ENCODE measurements at places on chromosomes 12 and 14. TPM values are rescaled to one million over a fixed set of nuclear protein-coding genes. Genes with fewer than 3 reads are reported as not detected.

DNA sequence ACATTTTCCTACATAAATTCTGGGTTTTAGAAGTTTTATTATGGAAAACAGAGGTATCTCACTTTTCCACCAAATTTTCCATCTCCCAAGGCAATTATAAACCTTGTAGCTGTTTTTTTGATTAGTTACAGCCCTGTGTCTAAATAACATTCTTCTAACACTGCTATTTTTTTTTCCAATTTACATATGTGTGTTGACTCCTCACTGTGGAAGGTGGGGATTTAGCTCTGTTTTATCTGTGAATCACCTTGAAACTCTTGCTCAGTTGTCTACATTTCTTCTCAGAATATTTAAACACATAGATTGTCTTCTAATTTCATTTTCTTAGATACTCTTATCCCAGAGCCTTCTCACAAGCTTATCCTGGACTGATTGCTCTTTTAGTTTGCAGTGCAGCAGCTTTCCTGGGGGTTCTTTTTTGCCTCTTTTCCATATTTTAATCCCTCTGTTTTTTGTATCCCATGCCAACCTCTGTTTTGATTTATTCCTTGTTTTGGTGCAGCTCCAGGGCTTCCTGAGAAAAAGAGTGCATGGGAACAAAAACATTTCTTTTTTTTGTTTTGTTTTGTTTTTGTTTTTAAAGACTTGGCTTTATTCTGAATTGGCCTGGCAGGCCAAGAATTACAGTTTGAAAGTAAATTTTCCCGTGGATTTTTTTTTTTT, 36.7 kb downstream of the TBC1D15 start:
- H3K36me3 ChIP-seq, result peaks cover 16% of the 10 kb centered on the region
- no peaks in the 10 kb centered on the region for H3K27me3 ChIP-seq
- no peak overlapping the region for H3K4me3 ChIP-seq
- DNase-seq, result no peak

DNA sequence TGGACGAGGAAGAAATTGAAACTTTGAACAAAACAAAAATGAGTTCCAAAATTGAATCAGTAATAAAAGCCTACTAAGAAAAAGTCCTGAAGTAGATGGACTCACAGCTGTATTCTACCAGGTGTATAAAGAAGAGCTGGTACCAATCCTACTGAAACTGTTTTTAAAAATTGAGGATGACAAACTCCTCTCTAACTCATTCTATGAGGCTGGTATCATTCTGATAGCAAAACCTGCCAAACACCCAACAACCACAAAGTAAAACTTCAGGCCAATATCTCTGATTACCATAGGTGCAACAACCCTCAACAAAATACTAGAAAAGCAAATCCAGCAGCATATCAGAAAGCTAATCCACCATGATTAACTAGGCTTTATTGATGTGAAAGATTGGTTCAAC, 33.9 kb upstream of the LDHB start:
- no peaks in the 10 kb centered on the region for H3K4me1 ChIP-seq
- H3K27ac ChIP-seq, result no peak overlapping the region
- peaks cover 5% of the 10 kb centered on the region for H3K27me3 ChIP-seq
- peaks cover 5% of the 10 kb centered on the region for H3K36me3 ChIP-seq
- H3K4me3 ChIP-seq, result no peak overlapping the region

UNC79 gene
- total RNA-seq, result 0.06 TPM

DNA sequence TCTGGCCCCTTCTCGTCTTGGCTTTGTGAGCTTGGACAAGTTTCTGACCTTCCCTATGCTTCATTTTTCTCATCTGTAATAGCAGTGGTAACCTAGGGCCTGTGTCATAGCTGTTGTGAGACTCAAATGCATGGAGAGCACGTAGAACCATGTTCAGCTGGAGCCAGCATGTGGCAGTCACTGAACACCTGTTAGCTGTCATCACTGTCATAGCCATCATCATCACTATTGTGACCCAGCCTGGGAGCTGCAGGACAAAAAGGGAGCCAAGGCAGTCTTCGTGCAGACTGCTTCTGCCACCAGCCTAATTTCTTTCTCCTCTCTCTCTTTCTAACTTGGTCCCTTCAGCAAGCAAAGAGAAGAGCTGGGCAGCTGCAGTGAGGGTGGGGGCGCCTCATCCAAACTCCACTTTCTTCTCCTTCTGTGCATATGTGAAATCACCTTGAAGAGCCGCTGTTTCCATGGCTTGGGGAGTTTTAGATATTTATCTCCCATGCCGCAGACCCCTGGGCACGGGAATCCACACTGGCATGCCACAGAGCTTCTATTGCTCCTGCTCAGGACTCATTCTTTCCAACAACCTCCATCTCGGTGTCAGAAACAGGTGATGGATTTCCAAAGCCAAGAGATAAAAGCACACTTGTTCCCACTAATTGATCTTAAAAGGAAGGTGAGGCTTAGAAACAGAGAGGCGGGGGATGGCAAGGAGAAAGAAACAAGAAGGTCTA, 87.0 kb downstream of the SRRM4 start:
- DNase-seq, result no peak

DNA sequence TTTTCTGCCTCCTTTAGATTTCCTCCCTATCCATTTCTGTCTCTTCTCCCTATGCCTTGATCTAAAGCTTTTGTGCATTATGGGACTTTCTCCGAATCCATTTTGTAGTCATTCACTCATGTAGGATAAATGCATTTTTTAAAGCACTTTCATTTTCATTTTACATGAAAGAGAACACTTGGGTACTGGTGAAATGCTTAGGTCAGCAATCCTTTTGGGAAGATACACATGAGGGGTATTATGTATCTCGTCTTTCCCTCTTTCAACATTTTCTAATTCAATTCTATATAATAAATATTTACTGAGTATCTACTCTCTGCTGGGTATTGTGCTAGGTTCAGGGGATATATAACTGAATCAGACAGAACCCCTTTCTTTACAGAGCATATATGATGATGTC, 577.6 kb downstream of the NRXN3 start:
- no peaks in the 10 kb centered on the region for H3K36me3 ChIP-seq
- no peak overlapping the region for H3K4me3 ChIP-seq
- H3K4me1 ChIP-seq, result no peaks in the 10 kb centered on the region
- H3K27me3 ChIP-seq, result no peaks in the 10 kb centered on the region
- H3K27ac ChIP-seq, result no peak overlapping the region

- no peak overlapping the region for H3K27ac ChIP-seq
- H3K27me3 ChIP-seq, result no peaks in the 10 kb centered on the region
- DNase-seq, result no peak
- peaks cover 2% of the 10 kb centered on the region for H3K4me1 ChIP-seq
Measured at GRCh38 chr14:30710876-30711275, 88.8 kb downstream of the SCFD1 start.

GRCh38 chr12:18145924-18146323, 55.9 kb upstream of the RERGL start:
- no peaks in the 10 kb centered on the region for H3K27me3 ChIP-seq
- no peak overlapping the region for H3K27ac ChIP-seq
- no peak for DNase-seq
- no peaks in the 10 kb centered on the region for H3K4me1 ChIP-seq
- no peak overlapping the region for H3K4me3 ChIP-seq
- no peaks in the 10 kb centered on the region for H3K36me3 ChIP-seq

- peaks cover 40% of the 10 kb centered on the region for H3K4me1 ChIP-seq
- H3K36me3 ChIP-seq, result no peaks in the 10 kb centered on the region
- H3K27me3 ChIP-seq, result no peaks in the 10 kb centered on the region
- peak within 1 kb of the TSS; percentile 84 for H3K27ac ChIP-seq
- peak within 1 kb of the TSS; percentile 88 for H3K4me3 ChIP-seq
- DNase-seq, result peak; percentile 76
Measured at GRCh38 chr14:75981426-75982265, at the start of gene TGFB3. Gene TGFB3, minus strand, starts transcription at chr14:75981995. Its CDS starts 1,102 bp downstream, at chr14:75980893.

GRCh38 chr14:104448321-104448720, 131.2 kb upstream of the C14orf180 start:
- no peak overlapping the region for H3K4me3 ChIP-seq
- peaks cover 21% of the 10 kb centered on the region for H3K36me3 ChIP-seq
- peaks cover 5% of the 10 kb centered on the region for H3K4me1 ChIP-seq
- H3K27me3 ChIP-seq, result peaks cover 54% of the 10 kb centered on the region
- no peak overlapping the region for H3K27ac ChIP-seq

SLC17A8 gene
- not detected for total RNA-seq

GRCh38 chr12:74538491-74539258, 1.0 kb downstream of the ATXN7L3B start:
- no peak for DNase-seq
- H3K4me3 ChIP-seq, result peak overlapping the region; percentile 99
- H3K36me3 ChIP-seq, result peaks cover 17% of the 10 kb centered on the region
- no peaks in the 10 kb centered on the region for H3K27me3 ChIP-seq

GRCh38 chr12:104011253-104011652, 38.7 kb downstream of the GLT8D2 start:
- no peak for DNase-seq
- H3K27me3 ChIP-seq, result peaks cover 16% of the 10 kb centered on the region
- no peaks in the 10 kb centered on the region for H3K4me1 ChIP-seq
- no peak overlapping the region for H3K4me3 ChIP-seq
- no peaks in the 10 kb centered on the region for H3K36me3 ChIP-seq

- DNase-seq, result no peak
- no peaks in the 10 kb centered on the region for H3K27me3 ChIP-seq
- peaks cover 8% of the 10 kb centered on the region for H3K36me3 ChIP-seq
- H3K4me1 ChIP-seq, result peaks cover 7% of the 10 kb centered on the region
Measured at GRCh38 chr12:25598956-25599355, 45.9 kb upstream of the LMNTD1 start.

HOXC13 gene
- not detected for total RNA-seq

SIX6 gene
- total RNA-seq, result not detected

DNA sequence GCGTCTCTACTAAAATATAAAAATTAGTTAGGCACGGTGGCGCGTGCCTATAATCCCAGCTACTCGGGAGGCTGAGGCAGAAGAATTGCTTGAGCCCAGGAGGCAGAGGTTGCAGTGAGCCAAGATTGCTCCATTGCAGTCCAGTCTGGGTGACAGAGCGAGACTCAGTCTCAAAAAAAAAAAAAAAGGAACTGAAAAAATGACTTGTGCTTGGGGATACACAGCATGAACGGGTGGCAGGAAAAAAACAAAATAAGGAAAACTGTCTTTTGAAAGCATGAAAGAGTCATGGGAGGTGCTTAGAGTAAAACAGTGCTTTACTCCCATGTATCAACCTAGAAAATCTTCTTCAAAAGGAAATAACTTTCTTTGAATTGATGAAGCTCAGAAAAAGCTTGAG, 80.8 kb downstream of the TMTC1 start:
- no peaks in the 10 kb centered on the region for H3K4me1 ChIP-seq
- DNase-seq, result no peak
- H3K4me3 ChIP-seq, result no peak overlapping the region
- H3K27me3 ChIP-seq, result no peaks in the 10 kb centered on the region
- no peaks in the 10 kb centered on the region for H3K36me3 ChIP-seq

- peak overlapping the region; percentile 80 for H3K27ac ChIP-seq
- H3K27me3 ChIP-seq, result no peaks in the 10 kb centered on the region
- H3K4me1 ChIP-seq, result peaks cover 27% of the 10 kb centered on the region
- peak overlapping the region; percentile 79 for H3K4me3 ChIP-seq
- peaks cover 6% of the 10 kb centered on the region for H3K36me3 ChIP-seq
- DNase-seq, result no peak
Measured at GRCh38 chr12:95003921-95004272, 400 bp upstream of the NDUFA12 start.

B4GALNT3 gene
- 20.6 TPM for total RNA-seq

DNA sequence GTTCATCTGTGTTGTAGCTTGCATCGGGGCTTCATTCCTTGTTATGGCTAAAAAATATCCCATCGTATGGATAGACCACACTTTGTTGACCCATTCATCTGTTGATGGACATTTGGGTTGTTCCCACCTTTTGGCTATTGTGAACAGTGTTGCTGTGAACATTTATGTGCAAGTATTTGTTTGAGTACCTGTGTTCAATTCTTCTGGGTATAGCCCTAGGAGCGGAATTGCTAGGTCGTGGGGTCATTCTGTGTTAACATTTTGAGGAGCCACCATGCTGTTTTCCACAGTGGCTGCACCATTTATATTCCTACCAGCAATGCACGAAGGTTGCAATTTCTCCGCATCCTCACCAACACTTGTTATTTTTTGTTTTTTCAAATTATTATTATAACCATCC, 23.0 kb upstream of the NCOR2 start:
- H3K36me3 ChIP-seq, result no peaks in the 10 kb centered on the region
- H3K4me1 ChIP-seq, result peaks cover 15% of the 10 kb centered on the region
- DNase-seq, result no peak
- H3K27me3 ChIP-seq, result peaks cover 35% of the 10 kb centered on the region
- no peak overlapping the region for H3K27ac ChIP-seq

GRCh38 chr14:89382901-89383845, 33.9 kb downstream of the FOXN3 start:
- DNase-seq, result no peak
- H3K27me3 ChIP-seq, result no peaks in the 10 kb centered on the region
- H3K36me3 ChIP-seq, result peaks cover 15% of the 10 kb centered on the region
- H3K4me3 ChIP-seq, result no peak overlapping the region
- H3K27ac ChIP-seq, result peak overlapping the region; percentile 71

DNA sequence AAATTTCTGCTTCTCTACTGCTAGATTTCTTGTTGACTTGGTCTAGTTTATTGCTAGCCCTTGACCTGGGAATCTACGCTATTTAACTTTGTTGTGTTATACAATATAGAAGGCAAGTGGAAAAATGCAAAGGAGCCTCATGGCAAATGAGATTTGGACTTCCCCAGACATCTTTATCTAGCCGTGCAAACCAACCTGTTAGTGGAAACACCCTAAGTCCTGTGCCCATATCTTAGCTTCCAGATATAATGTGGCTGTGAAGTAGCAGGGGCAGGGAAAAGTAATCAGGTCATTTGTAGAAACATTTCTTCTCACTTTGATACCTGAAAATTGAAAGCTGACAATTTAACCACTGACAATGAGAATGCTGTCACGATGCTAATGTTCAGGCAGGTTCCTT, 90.7 kb upstream of the ATP2B1 start:
- no peaks in the 10 kb centered on the region for H3K27me3 ChIP-seq
- H3K36me3 ChIP-seq, result no peaks in the 10 kb centered on the region
- no peak overlapping the region for H3K27ac ChIP-seq
- H3K4me1 ChIP-seq, result no peaks in the 10 kb centered on the region
- no peak for DNase-seq

GRCh38 chr14:67694791-67695393, 672 bp downstream of the RDH11 start:
- peaks cover 15% of the 10 kb centered on the region for H3K4me1 ChIP-seq
- peak; percentile 83 for DNase-seq
- H3K27me3 ChIP-seq, result no peaks in the 10 kb centered on the region
- peak overlapping the region; percentile 97 for H3K4me3 ChIP-seq
- H3K36me3 ChIP-seq, result peaks cover 18% of the 10 kb centered on the region

DNA sequence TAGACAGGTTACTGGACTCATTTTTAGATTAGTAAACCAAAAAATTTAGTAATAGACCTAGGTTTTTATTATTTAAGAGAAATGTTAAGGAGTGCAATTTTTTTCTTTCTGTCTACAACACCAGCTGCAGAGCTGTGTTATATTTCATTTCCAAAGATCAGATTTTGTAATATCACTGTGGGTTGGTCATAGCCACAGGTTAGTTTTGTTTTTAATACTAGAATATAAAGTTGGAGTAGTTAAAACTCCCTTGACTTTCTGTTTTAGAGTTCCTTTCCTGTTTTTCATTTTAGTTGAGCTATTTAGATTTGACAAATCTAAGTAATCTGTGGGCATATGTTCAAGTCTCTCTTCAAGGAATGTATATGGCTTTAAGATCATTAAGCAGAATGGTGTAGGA, 30.7 kb upstream of the GARIN2 start:
- no peak for DNase-seq
- peak overlapping the region; percentile 1 for H3K4me3 ChIP-seq
- H3K4me1 ChIP-seq, result peaks cover 9% of the 10 kb centered on the region
- H3K36me3 ChIP-seq, result no peaks in the 10 kb centered on the region
- no peak overlapping the region for H3K27ac ChIP-seq

SCAF11 gene
- total RNA-seq, result 117 TPM

KRT78 gene
- total RNA-seq, result not detected

ENDOU gene
- total RNA-seq, result not detected

RPL6 gene
- 1,014 TPM for total RNA-seq

All from natural killer cell treated with Interleukin-12 subunit alpha and Interleukin-12 subunit beta and Interleukin-15 and Interleukin-18, amount 100 ng/mL, for 72 hours (primary cell).